ENCODE measurements at places on chromosomes 1 and 21.

DNA sequence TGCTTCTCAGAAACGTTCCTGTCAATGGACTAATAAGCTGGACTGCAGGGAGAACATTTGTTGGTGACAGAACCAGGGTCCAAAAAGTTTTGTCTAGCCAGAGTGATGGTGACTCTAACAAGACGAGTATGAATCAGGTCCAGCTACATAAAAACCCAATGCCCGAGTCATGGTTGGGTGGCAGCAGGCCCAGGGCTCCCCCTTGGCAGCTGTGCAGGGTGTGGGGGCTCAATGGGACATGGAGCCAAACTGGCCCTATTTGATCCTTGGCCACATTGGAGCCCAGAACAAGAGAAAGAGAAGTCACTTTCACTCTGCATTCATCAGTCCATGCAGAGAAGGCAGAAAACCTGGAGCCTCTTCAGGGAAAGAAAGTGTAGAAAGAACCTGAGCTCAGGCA lies 37.9 kb upstream of the TENT5C start:
- peak; percentile 2 for DNase-seq

GRCh38 chr1:209624558-209625549 lies 27.4 kb downstream of the LAMB3 start:
- no peak for DNase-seq

DNA sequence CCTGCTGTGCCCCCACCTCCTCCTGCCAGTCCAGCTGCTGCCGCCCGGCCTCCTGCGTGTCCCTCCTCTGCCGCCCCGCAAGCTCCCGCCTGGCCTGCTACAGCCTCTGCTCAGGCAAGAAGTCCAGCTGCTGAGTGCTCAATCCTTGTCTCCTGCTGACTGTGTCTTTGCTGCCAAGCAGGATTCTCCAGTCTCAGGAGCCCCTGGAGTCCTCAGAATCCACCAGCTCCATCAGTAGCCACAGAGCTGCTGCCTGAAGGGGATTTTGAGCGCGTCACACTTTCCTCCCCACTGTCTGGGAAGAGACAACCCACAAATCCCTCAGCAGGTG lies 973 bp downstream of the KRTAP10-11 start:
- DNase-seq, result no peak

DNA sequence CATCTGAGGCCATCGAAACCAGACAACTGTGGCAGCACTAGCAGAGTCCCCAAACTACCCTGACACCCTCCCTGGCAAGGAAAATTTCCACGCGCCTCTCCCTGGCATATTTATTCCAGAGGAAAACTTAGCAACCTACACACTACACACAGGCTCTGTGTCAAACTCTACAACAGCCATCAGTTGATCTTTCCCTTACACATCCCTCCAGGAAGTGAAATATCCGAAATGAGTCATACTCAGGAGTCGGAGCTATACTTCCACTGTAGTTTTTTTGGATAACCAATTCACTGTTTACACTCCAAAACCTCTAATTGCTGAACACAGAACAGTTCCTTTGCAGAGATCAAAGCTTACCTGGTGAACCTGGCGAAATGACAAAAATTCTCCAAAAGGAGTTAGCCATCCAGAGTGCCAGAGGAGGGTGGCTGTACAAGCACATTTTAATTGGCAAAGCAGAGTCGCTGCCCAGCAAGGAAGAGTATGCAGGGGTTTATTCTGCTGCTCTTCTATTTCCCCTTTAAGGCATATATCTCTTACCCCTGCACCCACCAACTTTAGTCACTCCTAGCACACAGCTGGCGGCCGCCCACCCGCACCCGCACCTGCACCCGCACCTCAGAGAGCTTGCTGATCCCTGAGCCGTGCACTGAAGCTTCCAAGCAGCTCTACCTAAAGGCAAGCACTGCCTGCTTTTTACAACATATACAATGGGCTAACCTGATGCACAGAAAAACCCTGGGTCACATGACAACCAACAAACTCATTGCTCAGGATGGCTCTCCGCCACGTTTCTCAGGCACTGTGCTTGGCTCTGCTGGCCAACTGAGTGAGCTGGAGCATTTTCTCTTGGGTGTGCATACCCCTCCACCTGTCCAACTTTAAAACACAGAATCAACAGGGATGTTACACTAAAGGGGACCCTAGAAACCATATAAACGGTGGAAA lies 54.9 kb downstream of the CAPZB start:
- DNase-seq, result no peak

DNA sequence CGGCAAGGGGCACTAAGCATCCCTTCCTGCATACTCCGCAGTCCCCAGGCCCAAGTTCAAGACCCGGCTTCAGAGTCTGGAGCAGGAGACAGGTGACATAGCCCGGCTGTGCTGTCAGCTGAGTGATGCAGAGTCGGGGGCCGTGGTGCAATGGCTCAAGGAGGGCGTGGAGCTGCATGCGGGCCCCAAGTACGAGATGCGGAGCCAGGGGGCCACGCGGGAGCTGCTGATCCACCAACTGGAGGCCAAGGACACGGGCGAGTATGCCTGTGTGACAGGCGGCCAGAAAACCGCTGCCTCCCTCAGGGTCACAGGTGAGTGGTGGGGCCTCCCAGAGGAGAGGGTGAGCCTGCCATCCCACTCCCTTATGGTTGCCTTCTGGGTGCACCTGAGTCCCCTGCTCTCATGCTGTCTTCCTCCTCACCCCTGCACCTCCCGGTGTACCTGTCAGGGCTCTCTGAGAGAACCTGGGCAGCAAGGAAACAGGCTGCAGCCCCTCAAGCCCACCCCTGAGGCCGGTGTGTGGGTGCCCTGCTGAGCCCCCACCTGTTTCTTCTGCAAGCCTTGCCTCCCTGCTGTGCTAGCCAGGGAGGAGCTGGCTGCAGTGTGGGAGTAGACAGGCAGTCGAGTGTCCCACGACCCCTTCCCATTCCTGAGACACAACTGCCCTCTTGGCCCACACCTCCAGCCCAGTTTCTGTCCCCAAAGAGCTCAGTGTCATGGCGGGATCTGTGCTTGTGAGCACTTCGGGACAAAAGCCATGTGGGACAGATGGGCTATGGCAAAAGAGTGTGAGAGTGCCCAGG lies 99.2 kb downstream of the TRIM11 start:
- DNase-seq, result no peak

DNA sequence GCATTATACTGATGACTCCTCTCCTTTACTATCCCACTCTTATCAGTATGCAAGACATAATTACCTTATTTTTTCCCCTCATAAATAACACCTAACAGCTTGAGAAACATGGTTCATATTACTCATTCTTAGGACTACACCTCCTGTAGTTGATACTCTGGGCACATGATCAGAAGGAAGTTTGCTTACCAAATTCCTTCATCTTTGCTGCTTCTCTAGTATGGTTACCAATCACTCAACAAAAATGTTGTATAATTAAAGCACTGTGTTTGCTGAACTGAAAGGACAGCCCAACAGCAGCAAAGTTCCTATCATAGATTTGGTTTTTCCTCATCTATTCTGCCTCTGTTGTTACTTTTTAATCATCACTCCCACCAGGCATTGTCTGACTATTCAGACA lies 586.3 kb downstream of the LRRIQ3 start:
- no peak for DNase-seq

DNA sequence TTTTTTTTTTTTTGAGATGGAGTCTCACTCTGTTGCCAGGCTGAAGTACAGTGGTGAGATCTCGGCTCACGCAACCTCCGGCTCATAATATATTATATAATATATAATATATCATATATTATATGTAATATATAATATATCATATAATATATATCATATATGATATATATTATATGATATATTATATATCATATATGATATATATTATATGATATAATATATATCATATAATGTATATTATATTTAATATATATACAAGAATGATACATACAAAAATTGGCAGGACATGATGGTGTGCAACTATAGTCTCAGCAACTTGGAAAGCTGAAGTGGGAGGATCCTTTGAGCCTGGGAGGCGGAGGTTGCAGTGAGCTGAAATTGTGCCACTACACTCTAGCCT lies 1725.5 kb downstream of the MRPL39 start:
- DNase-seq, result no peak

DNA sequence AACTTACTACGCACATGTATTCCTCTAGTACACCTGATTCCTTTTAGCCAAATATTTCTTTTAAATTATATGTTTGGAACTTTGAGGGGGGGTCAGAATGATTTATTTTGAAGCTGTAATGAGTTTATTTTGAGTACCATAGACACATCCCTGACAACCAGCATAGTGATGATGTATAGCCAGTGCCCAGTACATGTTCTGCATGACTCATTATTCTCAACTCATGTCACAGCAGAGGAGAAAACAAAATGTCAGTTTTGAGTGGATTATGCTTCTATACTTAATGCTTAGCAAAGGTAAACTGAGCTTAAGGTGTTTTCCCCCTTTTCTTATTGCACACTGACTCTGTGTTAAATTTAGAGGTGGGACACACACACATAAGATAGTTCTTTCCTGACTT lies 22.4 kb upstream of the LEPR start:
- no peak for DNase-seq

- DNase-seq, result no peak
These were observed 140.3 kb downstream of the ZC3H11B start for GRCh38 chr1:219472596-219472995.

DNA sequence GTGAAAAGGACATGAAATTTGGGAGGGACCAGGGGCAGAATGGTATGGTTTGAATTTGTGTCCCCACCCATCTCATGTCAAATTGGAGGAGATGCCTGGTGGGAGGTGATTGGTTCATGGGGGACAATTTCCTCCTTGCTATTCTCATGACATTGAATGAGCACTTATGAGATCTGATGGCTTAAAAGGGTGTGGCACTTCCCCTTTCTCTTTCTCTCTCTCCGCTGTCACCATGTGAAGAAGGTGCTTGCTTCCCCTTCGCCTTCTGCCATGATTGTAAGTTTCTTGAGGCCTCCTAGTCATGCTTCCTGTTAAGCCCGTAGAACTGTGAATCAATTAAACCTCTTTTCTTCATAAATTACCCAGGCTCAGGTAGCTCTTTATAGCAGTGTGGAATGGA lies 7.6 kb upstream of the GBP4 start:
- no peak for DNase-seq

DNA sequence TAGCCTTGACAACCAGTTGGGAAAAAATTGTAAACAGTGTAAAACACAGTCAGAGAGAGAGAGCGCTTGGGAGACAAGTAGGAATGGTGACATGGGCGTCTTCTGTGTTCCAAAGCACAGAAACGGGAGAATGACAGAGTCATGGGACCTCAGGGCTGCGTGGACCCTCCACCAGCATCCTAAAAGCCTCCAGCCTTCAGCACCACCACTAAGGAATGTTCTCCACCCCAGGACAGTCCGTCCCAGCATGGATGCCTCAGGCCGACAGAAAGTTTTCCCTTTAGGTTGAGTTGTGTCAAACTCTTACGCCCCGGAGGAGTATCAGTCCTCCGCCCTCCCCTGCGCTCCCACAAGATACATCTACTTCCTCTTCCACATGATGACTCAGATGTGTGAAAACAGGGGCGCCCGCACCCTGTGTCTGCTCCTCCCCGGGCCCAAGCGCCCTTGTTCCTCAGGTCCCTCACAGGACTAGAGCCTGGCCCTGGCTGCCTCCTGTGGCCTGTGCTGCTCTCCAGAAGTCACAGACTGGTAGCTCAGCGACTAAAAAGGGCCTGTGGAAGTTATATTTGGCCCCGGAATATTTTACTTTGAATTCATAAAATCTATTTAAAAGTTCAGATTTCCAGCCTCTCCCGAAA lies 63.9 kb upstream of the EFHD2 start:
- DNase-seq, result no peak

GRCh38 chr21:33825915-33826314 lies 89.7 kb downstream of the ATP5PO start:
- DNase-seq, result no peak

DNA sequence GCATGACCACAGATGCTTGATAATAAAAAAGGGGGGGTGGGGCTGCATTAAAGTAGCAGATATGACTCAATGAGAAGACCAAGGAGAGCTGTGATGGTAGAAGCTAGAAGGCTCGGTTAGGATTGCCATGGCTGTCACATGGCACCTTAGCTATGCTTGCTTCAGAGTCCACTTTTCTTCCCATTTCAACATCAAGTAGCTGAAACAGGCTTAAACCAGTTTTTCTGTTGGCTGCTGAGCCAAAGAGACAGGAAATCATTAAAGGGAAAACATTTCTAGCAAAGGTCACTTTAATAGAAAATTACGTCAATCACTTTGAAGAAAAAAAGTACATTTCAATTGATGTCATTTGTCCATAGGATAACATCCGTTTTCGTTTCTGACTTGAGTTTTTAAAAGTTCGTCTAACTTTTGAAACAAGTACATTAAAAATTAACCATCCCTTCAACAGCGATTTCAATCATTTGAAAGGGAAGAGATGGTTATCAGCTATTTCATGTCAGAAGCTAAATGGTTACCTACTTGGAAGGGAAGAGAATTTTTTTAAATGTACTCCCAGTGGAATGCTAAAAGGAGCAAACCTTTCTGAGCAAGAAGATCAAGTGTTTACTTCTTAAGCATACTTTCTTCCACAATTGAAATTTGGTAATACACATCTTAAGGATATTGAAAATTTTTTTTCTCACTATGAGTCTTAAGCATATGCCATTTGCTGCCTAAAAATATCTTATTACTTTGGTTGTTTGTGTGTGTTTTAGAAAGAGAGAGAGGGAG lies 488.1 kb upstream of the PRMT6 start:
- DNase-seq, result no peak

DNA sequence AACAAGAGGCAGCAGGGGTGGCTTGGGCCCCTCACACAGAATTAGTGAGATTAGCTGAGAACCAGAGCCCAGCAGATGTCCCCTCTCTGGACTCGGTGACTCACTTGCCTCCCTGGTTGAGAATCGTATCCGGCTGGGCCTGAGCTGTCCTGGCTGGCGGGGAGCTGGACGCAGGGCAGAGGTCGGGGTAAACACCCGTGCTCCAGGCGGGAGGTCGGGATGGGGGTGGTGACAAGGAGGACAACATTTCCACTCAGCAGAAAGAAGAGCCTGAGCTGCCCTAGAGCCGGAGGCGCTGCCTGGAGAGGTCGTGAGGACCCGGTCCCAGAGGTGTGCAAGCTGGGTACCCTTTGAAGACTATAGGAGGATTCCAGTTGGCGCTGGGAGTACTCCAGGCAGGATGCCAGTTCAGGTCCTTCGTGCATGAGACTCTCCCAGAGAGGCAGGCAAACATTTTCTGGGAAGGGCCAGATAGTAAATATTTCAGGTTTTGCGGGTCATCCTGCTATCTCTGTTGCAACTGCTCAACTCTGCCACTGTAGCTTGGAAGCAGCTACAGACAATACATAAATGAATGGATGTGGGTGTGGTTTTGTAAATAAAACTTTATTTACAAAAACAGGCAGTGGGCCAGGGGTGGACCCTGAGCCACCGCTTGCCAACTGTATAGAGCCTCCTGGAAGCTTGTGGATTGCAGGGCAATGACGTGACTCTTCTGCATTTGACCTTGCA lies 116.8 kb upstream of the WNT4 start:
- no peak for DNase-seq

- DNase-seq, result no peak
These were observed 14.4 kb downstream of the MAPKAPK2 start for GRCh38 chr1:206699000-206699586.

- DNase-seq, result no peak
These were observed 185.0 kb downstream of the MIS18A start for GRCh38 chr21:32093646-32094462.

DNA sequence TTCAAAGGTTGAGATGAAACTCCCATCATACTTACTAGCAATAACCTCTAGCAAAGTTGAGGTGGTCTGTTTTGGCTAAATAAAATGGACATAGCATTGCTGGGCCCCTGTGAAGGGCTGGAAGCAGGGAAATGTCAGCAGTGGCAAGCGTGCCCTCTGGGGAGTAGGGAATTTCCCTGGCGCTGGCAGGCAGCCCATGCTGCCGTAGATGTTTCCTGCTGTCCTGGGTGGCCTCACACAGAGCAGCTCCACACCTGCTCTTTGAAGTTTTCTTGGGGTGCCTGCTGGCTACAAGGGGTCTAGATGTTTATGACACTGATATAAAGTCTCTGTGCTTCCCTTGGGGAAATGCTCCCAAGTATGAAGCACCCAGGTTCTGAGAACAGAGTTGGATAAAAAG lies 30.2 kb downstream of the ADARB1 start:
- DNase-seq, result no peak

Data from H1 (cell line).